Cortex of kidney (tissue), 1 donor: ENCODE measurements at places on chromosomes 5 and 9.

GRCh38 chr9:92576175-92576574, 40.4 kb upstream of the ECM2 start:
- no peak for DNase-seq

DNA sequence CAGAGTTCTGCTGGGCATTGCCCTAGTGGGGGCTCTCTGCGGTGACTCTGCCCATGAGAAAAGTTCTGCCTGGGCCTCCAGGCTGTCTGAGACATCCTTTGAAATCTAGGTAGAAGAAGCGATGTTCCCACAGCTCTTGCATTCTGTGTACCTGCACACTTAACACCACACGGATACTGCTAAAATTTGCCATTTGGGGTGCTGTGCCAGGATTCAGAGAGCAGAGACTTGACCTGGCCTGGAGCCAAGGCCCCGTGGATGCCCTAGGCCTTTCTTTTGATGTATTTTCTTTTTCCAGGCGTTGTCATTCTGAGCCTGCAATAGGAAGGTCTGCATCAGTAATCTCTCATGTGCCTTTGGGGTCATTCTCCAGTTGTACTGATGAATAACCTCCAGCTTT, 89.3 kb upstream of the IL12B start:
- no peak for DNase-seq

DNA sequence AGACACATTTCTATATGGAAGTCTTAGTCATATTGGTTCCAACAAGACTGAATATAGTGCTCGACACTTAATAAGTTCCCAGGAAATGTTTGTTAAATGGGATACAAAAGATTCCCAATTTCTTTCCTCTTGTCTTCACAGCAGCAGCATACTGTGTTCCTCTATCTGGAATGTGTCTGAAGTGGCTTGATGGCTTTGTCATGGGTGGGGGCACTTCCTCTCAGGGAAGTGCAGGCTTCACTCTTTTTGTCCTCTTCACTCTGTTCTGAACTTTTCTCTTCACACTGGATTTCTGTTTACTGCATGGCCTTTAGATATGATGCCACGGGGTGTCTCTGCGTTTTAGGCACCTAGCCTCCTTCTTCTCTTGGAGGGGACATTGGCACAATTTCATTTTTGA, 127.7 kb upstream of the C9orf72 start:
- DNase-seq: no peak

- no peak for DNase-seq
These were observed 11.8 kb downstream of the OTULIN start for GRCh38 chr5:14676320-14676719.

- DNase-seq: no peak
These were observed at the start of gene SPATA6L for GRCh38 chr9:4666042-4666699. Gene SPATA6L (minus strand): TSS chr9:4666480. CDS start chr9:4666250, 230 bp downstream.

DNA sequence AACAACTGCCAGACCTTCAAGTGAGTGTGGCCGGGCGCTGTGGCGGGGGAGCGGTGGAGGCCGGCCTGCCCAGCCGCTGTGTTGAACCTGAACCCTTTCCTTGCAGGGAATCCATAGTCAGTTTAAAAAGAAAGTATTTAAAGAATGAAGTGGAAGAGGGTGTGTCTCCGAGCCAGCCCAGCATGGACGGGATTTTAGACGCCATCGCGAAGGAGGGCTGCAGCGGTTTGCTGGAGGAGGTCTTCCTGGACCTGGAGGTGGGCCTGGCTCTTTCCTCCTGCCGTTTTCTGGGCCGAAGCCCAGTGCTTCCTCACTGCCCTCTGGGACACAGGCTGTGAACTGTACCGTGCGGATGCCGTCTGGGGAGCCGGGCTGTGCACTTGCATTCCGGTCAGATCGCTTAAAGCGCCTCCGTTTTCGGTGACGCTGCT, 19.1 kb downstream of the EXOC3 start:
- no peak for DNase-seq

GRCh38 chr5:153081385-153081784, 409.1 kb upstream of the GRIA1 start:
- no peak for DNase-seq

GRCh38 chr5:13250464-13251291, 693.8 kb downstream of the DNAH5 start:
- no peak for DNase-seq

GRCh38 chr9:6564868-6565267, 80.7 kb downstream of the GLDC start:
- DNase-seq: no peak

GRCh38 chr5:56985936-56986625, 34.2 kb upstream of the MIER3 start:
- DNase-seq: no peak

DNA sequence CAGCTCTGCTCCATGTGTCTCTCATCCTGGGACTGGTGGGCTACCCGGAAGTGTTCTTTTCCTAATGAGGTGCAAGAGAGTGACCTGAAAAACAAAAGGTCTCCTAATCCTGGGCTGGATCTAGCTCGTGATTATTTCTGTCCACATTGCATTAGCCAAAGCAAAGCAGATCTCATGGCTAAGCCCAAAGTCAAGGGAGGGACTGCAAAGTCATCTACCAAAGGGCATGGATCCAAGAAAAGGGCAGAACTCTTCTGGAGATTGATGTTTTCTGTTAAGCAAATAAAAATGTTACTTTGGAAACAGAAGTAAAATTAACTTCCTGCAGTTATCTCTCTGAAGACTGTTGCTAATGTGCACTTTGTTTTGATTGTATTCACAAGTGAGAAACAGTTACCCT, 225.2 kb downstream of the CFAP90 start:
- DNase-seq: no peak

DNA sequence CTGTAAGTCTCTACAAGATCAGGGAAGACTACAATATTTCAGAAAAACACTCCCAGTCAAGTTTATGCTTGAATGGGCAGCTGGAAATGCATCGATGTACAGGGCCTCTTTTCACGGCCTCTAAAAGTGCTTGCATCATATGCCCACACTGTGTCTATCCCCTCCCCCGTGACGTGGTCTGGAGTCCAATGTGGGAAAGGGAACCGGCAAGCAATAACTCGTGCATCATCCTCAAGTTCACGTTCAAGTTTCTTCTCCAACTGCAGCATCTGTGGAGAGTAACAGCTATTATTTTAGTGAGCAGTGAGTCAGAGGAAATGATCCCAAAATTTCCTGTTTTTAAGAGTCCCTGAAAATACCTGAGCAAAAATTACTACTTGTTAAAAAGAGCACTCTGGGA, 22.3 kb downstream of the ATPSCKMT start:
- DNase-seq: no peak

- no peak for DNase-seq
These were observed 1.1 kb upstream of the UBAP2 start for GRCh38 chr9:34049630-34050384.

DNA sequence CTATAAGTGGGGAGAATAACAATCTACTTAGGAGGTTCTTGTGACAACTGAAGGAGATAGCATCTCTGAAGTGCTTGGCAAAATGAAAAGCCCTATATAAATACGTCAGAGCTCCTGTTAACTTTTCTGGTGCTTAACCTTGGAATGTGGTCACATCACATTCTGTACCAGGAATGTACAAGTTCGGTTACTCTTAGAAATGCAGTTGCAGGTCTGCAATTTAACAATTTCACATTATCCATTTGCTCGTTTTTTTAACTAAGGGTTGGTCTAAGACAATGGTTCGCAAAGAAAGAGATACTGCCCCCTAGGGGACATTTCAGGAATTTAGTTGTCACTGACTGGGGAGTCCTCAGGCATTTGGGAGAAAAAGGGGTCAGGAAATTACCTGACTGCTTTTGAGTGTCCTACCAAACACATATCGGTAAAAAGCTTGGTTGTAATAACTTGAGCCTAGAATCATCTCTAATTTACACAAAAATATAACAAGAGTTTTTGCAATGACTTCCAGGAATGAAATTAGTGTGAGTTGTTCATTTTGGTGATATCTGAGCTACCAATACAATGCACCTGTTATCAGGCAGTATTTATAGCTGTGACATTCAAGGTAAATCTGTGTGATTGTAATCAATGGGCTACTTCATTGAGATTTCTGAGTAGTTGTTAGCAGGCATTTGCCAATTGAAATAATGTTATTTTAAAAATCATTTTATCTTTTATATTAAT, 5.4 kb upstream of the HBEGF start:
- DNase-seq: no peak

- no peak for DNase-seq
These were observed 13.4 kb downstream of the OXCT1 start for GRCh38 chr5:41856644-41857491.

GRCh38 chr5:101482931-101483330, 579.8 kb upstream of the ST8SIA4 start:
- DNase-seq: no peak

GRCh38 chr9:109574061-109574882, 76.2 kb upstream of the PTPN3 start:
- DNase-seq: no peak

DNA sequence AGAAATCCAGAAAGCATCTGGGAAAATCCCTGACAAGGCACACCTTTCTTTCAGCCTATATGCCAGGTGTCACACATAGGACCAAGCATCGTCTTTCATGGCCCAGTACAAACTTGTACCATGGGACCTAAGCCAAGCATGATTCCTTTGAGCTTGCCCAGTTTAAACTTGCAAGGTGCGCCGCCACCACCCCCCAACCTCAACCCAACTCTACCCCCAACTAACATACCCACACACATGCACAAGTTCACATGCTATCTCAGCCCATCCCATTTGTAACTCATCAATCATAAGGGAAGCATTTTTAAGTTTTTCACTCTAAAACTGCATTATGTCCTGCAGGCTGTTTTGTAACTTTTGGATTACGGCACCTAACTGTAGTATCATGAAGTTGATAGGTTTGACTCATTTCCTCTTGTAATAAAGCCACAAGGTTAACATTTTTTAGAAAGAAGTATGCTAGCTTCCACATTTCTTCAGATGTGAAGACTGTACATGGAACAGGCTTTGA, 145.9 kb upstream of the FST start:
- no peak for DNase-seq

- no peak for DNase-seq
These were observed 135.6 kb downstream of the SEMA6A start for GRCh38 chr5:116438979-116439554.

GRCh38 chr5:118577621-118578020, 410.7 kb downstream of the DTWD2 start:
- no peak for DNase-seq

DNA sequence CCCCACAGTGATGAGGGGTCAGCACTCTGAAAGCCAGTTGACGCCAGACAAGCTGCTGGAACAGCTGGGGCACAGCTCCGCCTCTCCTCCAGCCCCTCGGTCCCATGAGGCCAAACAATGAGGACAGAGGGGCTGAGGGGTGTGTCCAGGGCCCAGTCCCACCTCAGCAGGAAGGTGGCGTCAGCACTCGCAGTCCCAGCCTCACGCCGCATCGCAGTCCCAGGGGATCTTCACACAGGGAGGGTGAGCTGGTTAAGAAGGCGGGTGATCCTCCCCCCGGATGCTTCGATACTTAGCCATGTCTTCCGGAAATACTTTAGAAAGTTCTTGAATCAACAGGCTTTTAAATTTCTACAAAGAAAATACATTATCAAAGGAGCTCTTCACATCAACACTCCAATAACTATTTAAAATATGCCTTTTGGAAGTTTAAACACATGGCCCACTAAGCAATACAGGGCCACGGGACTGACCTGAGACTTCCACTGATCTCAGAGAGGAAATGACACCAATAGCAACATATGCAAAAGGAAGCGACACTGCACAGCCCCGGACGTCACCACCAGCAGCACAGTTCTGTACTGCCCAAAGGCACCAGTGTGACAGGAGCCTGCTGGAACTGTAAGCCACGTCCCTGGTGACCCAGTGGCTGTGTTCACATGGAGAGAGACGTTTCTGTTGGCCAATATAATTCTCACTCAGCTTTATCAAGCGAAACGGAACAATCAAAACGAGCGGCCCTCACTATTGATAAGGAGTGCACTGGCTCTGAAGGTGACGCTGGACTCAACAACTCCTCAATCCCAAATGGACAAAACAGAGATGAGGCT, 5.9 kb downstream of the MED10 start:
- DNase-seq: no peak

GRCh38 chr5:34598177-34598794, 57.8 kb upstream of the RAI14 start:
- DNase-seq: no peak

DNA sequence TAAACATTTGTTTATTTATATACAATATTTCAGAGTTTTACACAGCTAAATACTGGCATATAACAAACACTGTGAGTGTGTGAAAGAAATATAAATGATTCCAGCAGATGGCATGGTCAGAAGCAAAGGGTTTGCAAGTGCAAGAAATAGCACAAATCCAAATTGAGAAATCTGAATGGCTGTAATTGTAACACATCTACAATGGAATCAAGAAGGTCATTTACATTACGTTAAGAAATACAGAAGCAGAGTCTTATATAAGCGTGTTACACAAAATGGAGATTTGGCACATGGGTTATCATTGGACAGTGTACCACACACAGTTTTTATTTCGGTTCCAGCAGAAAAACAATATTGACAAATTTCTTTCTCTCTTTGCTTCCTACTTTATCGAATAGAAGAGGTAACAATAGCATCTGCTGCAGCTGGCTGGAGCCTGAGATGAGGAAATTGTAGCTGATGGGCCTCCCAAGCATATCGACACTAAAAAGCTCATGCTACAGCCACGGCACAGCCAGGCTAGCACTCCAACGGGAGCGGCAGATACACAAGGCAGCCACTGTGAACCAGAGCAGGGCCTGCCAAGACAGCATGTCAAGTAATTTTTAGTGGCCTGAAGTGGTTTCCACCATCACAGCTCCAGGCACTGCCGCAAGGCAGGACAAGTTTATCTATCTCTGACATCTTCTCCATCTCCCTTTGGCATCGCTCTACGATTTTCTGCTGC, 564.6 kb upstream of the DMAC1 start:
- no peak for DNase-seq

GRCh38 chr9:96420468-96421219, 2.5 kb upstream of the ZNF367 start:
- DNase-seq: no peak

GRCh38 chr5:68172314-68172713, 43.2 kb upstream of the PIK3R1 start:
- no peak for DNase-seq

DNA sequence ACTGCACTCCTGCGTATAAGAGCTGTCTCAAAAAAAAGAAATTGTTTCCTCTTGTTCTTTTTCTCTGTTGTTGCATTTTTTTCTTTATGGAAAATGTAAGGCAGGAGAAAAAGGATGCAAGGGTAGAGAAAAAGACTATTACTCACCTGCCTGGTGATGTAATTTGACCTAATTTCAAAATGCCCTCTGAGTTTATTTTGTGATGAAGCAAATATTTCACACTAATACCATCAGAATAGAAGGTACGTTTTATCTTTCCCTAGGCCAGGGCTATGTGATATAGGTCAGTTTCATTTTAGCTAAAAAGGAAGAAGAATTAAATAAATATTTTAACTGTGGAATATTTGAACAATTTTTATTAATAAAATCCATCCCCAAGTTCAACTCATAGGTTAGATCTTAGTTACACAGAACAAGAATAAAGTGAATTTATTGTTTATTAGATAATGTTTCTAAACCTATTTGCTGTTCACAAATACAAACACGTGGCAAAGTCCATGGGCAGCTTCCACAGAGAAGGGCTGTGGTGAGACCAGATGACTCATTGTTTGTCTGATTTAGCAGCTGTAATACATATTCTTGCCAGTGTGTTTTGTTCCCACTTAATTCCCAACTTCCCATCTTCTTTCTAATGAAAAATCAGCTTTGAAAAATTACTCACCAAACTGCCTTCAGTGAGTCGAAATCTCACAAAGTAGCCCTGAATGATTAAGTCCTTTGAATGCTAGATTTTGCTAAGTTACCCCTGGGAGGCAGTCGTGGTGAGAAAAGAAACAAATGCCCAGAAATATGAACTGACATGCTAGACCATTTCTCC, 52.8 kb upstream of the CCDC112 start:
- no peak for DNase-seq

- no peak for DNase-seq
These were observed 8.4 kb upstream of the PSD2 start for GRCh38 chr5:139787257-139787567.
